ENCODE measurements at places on chromosomes 1 and 21. TPM values are rescaled to one million over a fixed set of nuclear protein-coding genes. Genes with fewer than 3 reads are reported as not detected.

The CDC42SE1 gene
- total RNA-seq, result 58.8 TPM

The DCDC2B gene
- total RNA-seq, result not detected

The S100B gene
- not detected for total RNA-seq

The CELA2A gene
- total RNA-seq, result 0.19 TPM

The RNU1-1 gene
- total RNA-seq, result 5,329 TPM

The DNASE2B gene
- total RNA-seq, result not detected

The GPR3 gene
- total RNA-seq, result 0.09 TPM

The TMEM125 gene
- not detected for total RNA-seq

The C1orf116 gene
- total RNA-seq, result not detected

The BMP8B gene
- total RNA-seq, result 0.19 TPM

The KIF14 gene
- total RNA-seq, result 9.0 TPM

The PKN2 gene
- 25.7 TPM for total RNA-seq

The CRP gene
- total RNA-seq, result 0.09 TPM

The E2F2 gene
- total RNA-seq, result 0.81 TPM

The SPRR5 gene
- total RNA-seq, result not detected

The C1orf115 gene
- 29.7 TPM for total RNA-seq

The TSACC gene
- total RNA-seq, result not detected

The C1QTNF12 gene
- 0.45 TPM for total RNA-seq

The GSTM1 gene
- total RNA-seq, result 2.7 TPM

The OR6N1 gene
- total RNA-seq, result not detected

The LDLRAD2 gene
- under 0.01 TPM for total RNA-seq

The IL12RB2 gene
- not detected for total RNA-seq

The S100A12 gene
- not detected for total RNA-seq

The PAX7 gene
- total RNA-seq, result not detected

The NBPF4 gene
- not detected for total RNA-seq

The UTS2 gene
- not detected for total RNA-seq

The PRKAA2 gene
- total RNA-seq, result 3.1 TPM

The URB2 gene
- 15.0 TPM for total RNA-seq
